ENCODE measurements at places on chromosomes 12 and 14. TPM values are rescaled to one million over a fixed set of nuclear protein-coding genes. Genes with fewer than 3 reads are reported as not detected.

Gene COCH
- total RNA-seq, result 24.8 TPM

Gene FLVCR2
- 3.6 TPM for total RNA-seq

Gene ASCL1
- total RNA-seq, result not detected

Gene ERBB3
- 1.3 TPM for total RNA-seq

Gene SLC6A12
- 1.3 TPM for total RNA-seq

Gene DEPDC4
- 1.4 TPM for total RNA-seq

Gene TMEM30B
- total RNA-seq, result 0.22 TPM

Gene CCDC91
- 29.8 TPM for total RNA-seq

Gene MIP
- total RNA-seq, result not detected

Gene KRT77
- not detected for total RNA-seq

Gene NRXN3
- total RNA-seq, result 1.1 TPM

Gene MDM2
- total RNA-seq, result 23.6 TPM

Gene SYNE3
- total RNA-seq, result 0.18 TPM

Gene RND1
- 14.4 TPM for total RNA-seq

Gene IGF1
- 0.30 TPM for total RNA-seq

Gene SLC6A13
- 0.11 TPM for total RNA-seq

Gene STYK1
- total RNA-seq, result 0.55 TPM

Gene SMIM41
- total RNA-seq, result not detected

Gene LRRC23
- 19.4 TPM for total RNA-seq

Gene CLEC4D
- not detected for total RNA-seq

Gene PAPLN
- 7.8 TPM for total RNA-seq

Gene TDRD9
- total RNA-seq, result not detected

Gene NPAS3
- total RNA-seq, result not detected

Gene GLRX5
- 74.0 TPM for total RNA-seq

Gene GLIPR1L1
- not detected for total RNA-seq

Gene UNG
- 87.3 TPM for total RNA-seq

All from A549 treated with RU486 at 1 μM for 4 hours (cell line).